ENCODE measurements at places on chromosomes 3 and 15.

DNA sequence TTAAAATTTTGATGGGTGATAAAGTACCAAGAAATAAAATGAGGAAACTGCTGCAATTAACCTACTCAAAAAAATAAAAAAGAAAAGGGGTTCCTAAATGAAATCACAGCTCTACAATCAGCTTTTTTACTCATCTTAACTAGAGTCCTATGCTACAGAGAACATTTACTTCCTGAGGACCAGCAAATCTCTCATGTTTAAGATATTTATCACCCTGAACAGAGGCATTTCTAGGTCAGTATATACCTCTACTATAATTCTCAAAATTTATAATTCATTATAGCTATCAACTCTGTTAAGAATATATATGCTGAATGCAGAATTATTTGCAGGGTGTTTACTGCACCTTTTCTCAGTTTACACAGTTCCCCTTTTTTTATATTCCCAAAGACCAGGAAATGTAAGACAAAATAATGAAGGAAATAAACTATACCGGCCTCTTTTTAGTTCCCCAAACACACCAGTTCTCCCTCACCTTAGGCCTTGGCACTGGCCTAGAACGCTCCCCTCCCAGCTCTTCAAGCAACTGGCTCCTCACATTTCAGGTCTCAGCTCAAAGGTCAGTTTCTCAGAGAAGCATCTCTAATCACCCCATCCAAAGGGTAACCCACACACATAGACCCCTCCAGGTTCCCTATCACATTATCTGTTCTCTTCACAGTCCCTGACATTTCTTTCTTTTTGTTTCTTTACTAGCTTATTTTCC is 71.1 kb downstream of the LRRFIP2 start:
- no peak for DNase-seq

DNA sequence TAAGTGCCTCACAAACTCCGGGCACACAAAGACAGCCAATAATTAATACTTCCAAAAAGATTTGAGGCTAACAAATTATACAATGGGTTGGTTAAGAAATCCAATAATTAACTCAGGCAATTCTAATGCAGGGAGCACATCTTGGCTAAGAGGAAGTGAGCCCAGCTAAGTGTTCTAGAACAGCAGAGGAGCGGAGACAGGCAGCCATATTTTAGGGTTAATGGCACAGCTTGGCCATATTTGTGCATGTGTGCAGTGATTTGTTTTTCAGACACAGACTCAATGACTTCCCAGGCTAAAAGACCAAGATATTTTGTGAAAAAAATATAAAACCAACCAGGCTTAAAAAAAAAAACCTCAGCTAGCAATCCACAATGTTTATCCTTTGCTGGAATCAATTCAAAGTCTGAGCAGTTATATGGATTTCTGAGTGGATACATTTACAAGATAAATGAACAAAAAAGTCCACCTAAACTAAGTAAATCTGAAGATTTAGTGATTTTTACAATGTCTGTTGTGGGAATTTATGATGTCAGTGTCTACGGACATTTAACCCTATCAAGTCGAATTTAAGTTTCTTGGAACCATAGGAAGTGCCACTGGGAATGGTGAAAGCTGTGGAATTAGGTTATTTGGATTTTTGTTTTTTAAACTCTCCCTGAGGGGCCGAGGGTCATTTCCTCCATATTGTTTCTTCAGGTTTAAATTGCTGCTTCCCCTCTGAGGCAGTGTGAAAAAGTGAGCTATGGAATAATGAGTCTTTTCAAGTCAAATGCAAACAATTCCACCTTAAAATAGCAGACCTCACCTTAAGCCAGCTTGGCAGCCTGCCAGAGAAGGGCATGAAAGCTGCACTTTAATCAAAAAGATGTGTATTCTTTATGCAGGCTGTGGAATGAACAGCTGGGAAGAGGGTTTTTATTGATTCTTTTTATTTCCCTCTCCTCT is 413.7 kb upstream of the TBL1XR1 start:
- DNase-seq, result no peak

- no peak for DNase-seq
These were observed 172.3 kb downstream of the MYRIP start for GRCh38 chr3:39981547-39982184.

DNA sequence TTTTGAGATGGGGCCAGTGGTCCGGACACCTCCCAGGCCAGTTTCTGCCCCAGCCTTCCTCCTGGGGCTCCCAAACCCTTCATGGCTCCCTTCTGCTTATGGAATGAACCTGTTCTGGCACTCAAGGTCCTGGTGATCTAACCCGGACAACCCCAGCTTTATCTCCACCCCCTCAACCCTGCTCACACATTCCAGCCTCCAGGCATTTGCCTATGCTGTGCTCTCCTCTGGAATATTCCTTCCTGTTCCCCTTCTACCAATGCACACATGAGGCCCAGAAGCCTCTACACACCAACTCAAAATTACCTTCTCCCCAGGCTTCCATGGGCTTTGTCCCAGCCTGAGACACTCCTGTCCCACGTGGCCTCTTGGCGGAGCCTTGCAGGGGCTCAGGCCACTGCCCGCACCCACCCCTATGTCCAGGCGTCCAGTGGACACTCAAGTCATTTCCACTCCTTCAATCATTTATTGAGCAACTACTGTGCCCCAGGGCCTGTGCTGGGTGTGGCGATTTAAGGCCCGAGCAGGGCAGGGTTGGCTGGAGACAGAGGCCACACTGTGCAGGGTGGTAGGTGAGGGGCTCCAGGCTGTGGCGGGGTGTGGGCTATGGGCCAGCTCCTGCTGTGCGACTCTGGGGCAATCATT is 18.8 kb downstream of the PLXND1 start:
- no peak for DNase-seq

GRCh38 chr15:98643115-98643514 is 5.2 kb upstream of the IGF1R start:
- no peak for DNase-seq

DNA sequence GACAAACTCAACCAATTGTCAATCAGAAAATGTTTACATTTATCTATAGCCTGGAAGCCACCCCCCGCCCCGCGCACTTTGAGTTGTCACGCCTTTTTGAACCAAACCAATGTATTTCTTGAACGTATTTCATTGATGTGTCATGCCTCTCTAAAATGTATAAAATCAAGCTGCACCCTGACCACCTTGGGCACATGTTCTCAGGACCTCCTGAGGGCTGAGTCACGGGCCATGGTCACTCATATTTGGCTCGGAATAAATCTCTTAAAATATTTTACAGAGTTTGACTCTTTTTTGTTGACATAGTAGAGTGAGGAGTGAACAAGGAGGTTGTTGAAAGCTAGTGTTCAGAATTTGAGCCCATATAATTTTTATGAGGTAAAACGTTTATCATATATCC is 6.5 kb downstream of the MCTP2 start:
- no peak for DNase-seq

GRCh38 chr3:85567071-85567676 is 608.4 kb downstream of the CADM2 start:
- no peak for DNase-seq
